Trophoblast cell (in vitro differentiated cells and primary cell): ENCODE measurements at places on chromosomes 1 and 21.
A peak's percentile ranks its signal among the peaks of the same experiment; 100 is the strongest.

- DNase-seq = no peak
Measured at GRCh38 chr1:203273869-203274602, 31.3 kb upstream of the BTG2 start.

DNA sequence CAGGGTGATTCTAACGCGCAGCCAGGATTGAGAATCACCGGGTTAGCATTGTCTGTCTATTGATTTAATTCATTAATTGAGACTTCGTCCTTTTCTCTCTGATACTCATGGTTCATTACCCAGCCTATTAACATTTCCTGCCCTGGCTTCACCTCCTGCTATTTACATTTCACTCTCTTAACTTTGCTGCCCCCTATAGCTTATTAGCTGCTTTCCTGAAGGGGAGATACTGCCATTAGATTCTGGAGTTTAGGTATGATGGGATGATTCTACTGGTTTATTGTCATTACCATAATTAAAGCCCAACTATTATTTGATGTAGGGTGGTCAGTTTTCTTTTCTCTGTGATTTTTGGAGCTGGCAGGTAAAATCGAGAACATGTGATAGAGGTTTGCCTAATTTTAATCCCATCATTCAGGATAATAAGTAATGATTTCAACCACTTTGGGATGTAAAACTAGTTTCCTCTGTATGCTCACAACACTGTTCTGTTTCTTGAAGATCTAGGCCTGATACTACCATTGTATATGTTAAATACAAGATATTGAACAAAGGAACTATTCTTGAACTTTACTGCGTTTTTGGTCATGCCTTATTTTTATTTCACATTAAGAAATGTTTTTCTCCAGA is 6.4 kb downstream of the PPP2R5A start:
- DNase-seq = peak; percentile 65

DNA sequence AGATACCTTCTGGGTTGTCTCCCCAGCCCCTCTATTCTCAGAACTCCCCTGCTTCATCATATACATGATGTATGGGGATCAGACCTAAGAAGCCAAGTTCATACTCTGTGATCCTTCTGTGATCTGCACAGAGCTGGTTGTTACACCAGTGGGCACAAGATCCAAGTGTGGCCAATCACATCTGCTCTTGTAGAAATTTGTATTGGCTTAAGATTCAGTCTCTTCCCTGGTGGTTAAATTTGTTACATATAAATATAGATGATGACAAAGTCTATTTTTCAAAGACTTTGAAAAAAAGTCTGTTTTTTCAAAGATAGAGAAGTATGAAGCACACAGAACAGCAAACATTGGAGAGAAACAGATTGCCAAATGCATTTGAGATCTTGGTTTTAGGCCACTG is 135.8 kb upstream of the FGGY start:
- no peak for DNase-seq

DNA sequence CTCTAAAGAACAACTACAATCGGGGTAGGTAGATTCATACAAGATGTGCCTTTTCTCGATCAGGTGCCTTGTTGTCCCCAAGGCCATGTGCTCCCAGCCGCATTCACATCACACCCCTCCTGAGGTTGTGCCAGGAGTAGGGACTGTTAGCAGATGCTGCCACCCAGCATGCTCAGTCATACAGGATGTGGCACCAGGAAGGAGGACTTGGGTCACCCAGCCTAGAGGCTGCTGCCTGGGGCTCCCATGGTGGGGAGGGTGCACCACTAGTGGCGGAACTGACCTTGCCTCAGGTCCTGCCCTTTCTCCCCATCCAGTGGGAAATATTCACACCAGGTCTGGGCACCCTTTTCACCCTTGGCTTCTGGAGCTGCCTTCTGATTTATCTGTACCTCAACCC is 8.3 kb downstream of the TEX35 start:
- no peak for DNase-seq

GRCh38 chr1:16204634-16205333 is 7.7 kb downstream of the ARHGEF19 start:
- DNase-seq = no peak

GRCh38 chr1:82346141-82346540 is 545.4 kb downstream of the ADGRL2 start:
- no peak for DNase-seq

- peak; percentile 45 for DNase-seq
Measured at GRCh38 chr1:64062941-64063581, 140.4 kb upstream of the UBE2U start.

DNA sequence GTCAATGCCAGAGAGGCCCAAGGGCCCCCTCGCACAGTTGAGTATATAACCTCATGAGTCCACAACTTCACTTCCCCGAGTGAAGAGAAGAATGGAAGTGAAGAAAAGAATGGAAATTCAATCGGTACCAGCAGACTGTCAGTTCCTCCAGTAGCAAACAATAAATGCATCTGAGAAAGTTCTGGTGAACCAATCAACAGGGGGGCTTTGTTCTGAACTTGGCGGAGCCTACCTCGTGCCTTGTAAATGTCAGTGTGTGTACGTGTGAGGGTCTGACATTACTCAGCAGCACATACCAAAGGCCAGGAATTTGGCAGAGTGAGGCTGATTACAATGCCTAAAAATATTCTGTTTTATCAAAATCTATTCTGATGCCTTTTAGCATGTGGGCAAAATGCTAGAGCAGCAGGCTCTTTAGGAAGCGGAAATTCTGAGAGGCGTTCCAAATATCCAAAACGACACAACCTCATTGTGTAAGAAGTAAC is 238.5 kb downstream of the LTN1 start:
- peak; percentile 53 for DNase-seq

GRCh38 chr1:1345384-1345783 is 3.8 kb downstream of the DVL1 start:
- DNase-seq = no peak

DNA sequence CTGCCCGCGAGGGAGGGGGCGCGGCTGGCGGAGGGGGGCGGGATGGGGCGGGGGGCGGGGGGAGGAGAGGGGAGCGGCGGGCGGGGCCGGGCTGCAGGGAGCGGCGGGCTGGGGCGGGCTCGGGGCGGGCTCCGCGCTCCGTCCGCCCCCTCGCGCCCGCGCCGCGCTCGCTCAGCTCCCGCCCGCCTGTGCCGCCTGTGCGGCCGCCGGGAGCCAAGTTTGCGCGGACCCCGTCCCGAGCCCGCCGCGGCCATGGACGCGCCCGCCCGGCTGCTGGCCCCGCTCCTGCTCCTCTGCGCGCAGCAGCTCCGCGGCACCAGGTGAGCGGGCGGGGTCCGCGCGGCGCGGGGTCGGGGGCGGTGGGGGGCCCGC is at the start of gene GABRD:
GABRD (plus strand) TSS at position 174 of the 372 bp plus-strand sequence; CDS start at position 253, 79 bp downstream.
- peak; percentile 38 for DNase-seq

DNA sequence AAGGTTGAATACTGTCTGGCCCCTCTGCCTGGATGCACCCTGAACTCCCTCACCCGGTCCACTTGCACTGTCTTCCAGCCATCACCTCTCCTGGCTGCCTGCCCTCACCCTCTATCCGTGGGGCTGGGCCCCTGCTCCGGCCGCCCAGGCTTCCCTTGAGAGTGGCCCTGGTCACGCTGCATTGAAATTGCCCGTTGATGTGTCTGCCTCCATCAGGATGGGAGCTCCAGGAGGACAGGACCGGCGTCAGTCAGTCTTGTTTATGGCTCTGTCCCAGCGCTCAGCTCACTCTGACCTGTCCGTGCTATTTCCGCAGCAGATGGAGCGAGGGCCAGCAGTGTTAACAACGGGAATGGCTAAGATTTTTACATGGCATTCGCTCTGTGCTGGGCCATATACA is 34.9 kb downstream of the FOXO6 start:
- DNase-seq = no peak

DNA sequence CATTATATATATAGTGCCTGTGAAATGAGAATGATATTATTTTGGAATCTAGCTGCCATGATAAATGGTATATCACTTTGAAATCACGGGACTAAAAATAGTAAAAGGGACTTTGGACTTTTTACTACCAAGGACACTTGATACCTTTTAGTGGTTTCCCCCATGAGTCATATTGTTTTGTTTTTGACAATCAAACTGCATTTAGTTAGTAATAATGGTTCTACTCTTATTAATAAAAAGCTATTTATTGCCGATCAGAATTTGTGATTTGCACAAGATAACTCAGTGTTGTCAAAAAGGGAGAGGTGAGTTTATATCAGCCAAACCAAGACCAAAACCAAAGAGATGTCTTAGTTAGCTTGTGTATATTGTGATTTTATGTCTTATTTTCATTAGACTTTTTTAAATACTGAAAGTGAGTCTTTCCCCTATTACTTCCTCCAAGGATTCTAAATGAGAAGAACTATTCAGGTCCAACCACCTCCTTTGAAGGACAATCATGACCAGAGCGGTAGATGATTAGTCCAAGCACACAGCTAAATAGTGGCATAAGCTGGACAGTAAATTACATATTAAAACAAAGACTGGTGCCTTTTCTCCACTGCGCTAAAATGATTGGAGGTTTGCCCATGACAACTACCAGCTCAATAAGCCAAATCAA is 281.7 kb upstream of the ESRRG start:
- DNase-seq = no peak
